ENCODE measurements at places on chromosomes 7 and 10. TPM values are rescaled to one million over a fixed set of nuclear protein-coding genes. Genes with fewer than 3 reads are reported as not detected.

Gene SPACDR
- 0.86 TPM for total RNA-seq

Gene UPK3B
- total RNA-seq: 17.4 TPM

Gene SHH
- 1.2 TPM for total RNA-seq

Gene VGF
- 22.7 TPM for total RNA-seq

Gene DGKB
- not detected for total RNA-seq

Gene SAMD8
- total RNA-seq: 7.9 TPM

Gene FAM237B
- not detected for total RNA-seq

Gene NAT16
- 0.17 TPM for total RNA-seq

Gene LYZL2
- not detected for total RNA-seq

Gene RARRES2
- total RNA-seq: not detected

Gene CTAGE6
- not detected for total RNA-seq

Gene C10orf105
- total RNA-seq: not detected

Gene SFXN2
- total RNA-seq: 3.8 TPM

Gene SEM1
- total RNA-seq: 366 TPM

Gene NUTM2E
- total RNA-seq: 0.52 TPM

Gene ASAH2
- total RNA-seq: 1.8 TPM

Gene FANK1
- total RNA-seq: 3.1 TPM

Gene ITPRID1
- not detected for total RNA-seq

Gene EN2
- total RNA-seq: 0.54 TPM

Gene CLRN3
- not detected for total RNA-seq

Gene SEMA3E
- 2.2 TPM for total RNA-seq

Gene GNG11
- total RNA-seq: 35.6 TPM

Gene MMP21
- total RNA-seq: not detected

Gene CHN2
- total RNA-seq: not detected

Gene ZNF853
- total RNA-seq: 1.9 TPM

Gene ITIH5
- 0.08 TPM for total RNA-seq

Gene PBLD
- total RNA-seq: 3.9 TPM

Gene CFAP46
- total RNA-seq: 1.0 TPM

Gene CLEC2L
- not detected for total RNA-seq

Gene MINPP1
- total RNA-seq: 29.3 TPM

Gene CTAGE8
- total RNA-seq: 0.08 TPM

Gene CPA5
- total RNA-seq: not detected

Gene CRHR2
- not detected for total RNA-seq

Gene DLX6
- total RNA-seq: not detected

Gene UBTD1
- 18.3 TPM for total RNA-seq

Gene SNX8
- 41.3 TPM for total RNA-seq

Gene GPR146
- 2.3 TPM for total RNA-seq

Gene CTNNA3
- total RNA-seq: not detected

Gene CYP2C19
- total RNA-seq: 0.02 TPM

Gene SYT15
- 2.7 TPM for total RNA-seq

Gene RBM20
- total RNA-seq: 1.7 TPM

Gene GNAI1
- total RNA-seq: 41.7 TPM

Gene ZNF365
- total RNA-seq: 0.94 TPM

Gene ARF5
- 163 TPM for total RNA-seq

Gene GATA3
- 7.2 TPM for total RNA-seq

Gene SPDYE2
- not detected for total RNA-seq

Gene GPR26
- total RNA-seq: not detected

Gene IGFBP1
- 30.8 TPM for total RNA-seq

Gene SPDYE1
- total RNA-seq: not detected

Gene GJD4
- total RNA-seq: not detected

Measured in A549 treated with CpdA at 1 μM for 4 hours (cell line).